ENCODE measurements at places on chromosomes 4 and X.
A peak's percentile ranks its signal among the peaks of the same experiment; 100 is the strongest.

DNA sequence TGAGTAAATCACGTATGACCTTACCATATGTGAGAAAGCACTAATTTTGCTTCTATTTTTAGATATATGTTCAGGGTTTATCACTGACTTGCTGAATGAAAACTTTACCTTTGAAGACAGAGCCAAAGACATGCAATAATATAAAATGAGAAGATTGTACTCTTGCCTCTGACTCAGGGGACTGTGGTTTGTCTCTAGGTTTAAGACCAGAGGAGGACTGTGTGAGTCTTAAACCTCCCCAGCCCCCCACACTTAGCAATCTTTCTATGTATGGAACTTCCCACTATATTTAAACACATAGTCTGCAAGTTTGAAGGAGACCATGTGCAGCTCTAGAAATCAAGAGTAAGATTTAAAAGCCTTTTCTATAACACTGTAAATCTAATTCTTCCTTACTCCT is 368.7 kb upstream of the FAM241A start:
- no peak for DNase-seq

DNA sequence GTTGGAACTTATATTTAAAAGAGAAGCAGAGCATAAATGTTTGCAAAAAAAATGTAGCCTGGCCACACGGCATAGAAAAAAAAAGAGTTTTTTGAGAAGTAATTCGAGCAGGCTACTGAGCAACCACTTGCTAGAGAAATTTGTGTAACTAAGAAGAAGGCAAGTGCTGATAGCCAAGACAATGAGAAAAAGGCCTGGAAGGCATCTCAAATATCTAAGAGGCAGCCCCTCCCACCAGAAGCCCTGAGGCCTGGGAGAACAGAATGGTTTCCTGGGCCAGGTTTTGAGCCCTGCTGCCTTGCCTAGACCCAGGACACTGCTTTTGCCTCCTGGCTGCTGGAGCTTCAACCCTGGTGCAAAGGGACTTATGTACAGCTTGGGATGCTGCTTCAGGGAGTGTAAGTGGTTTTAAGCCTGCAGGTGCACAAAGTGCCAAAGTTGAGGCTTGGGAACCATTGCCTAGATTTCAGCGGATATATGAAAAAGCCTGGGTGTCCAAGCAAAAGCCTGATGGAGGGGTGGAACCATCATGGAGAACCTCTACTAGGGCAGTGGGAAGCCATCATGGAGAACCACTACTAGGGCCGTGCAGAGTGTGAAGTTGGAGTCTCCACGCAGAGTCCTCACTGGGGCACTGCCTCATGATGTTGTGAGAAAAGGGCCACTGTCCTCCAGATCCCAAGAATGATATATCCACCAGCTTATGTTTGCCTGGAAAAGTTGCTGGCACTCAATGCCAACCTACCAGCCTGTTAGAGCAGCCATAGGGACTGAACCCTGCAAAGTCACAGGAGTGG is 9.7 kb downstream of the TECRL start:
- no peak for DNase-seq

GRCh38 chr4:124431653-124432192 is 280.8 kb downstream of the ANKRD50 start:
- no peak for DNase-seq

GRCh38 chr4:69716654-69717053 is 43.8 kb downstream of the SULT1B1 start:
- DNase-seq, result no peak

DNA sequence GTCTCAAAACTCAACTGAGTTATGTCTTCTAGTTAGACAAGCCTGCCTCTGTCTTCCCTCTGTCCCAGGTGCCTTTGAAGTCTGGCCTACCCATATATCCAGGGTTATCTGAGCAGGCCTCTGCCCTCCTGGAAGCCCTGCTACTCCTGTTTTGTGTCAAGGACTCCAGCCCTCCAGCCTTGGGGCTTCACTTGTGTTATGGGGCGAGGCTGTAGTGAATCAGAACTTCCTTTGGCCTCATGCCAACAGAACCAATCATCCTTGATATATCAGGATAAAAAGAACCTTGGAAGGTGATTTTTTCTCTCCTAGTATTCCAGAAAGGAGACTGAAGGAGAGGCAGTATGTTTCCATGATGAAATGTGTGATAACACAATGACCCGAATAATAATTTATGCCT is 8.9 kb upstream of the ADGRG4 start:
- no peak for DNase-seq

DNA sequence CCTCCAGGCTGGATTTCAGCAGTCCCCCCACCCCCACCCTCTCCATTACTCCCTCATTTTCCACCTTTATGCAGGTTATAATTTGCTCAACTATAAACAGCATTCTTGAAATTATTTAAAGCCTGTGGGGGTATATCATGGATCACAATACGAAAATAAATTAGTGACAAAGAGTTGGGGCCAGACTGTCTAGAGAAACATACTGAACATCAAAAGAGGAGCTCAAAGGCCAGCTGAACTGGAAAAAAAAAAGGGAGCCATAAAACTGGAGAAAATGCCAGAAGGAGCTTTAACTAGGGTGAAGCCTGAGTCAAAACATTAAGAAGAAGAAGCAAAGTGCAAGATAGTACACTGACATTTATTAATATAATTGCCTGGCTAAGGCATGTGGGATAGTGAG is 137.8 kb downstream of the ANTXR2 start:
- no peak for DNase-seq

DNA sequence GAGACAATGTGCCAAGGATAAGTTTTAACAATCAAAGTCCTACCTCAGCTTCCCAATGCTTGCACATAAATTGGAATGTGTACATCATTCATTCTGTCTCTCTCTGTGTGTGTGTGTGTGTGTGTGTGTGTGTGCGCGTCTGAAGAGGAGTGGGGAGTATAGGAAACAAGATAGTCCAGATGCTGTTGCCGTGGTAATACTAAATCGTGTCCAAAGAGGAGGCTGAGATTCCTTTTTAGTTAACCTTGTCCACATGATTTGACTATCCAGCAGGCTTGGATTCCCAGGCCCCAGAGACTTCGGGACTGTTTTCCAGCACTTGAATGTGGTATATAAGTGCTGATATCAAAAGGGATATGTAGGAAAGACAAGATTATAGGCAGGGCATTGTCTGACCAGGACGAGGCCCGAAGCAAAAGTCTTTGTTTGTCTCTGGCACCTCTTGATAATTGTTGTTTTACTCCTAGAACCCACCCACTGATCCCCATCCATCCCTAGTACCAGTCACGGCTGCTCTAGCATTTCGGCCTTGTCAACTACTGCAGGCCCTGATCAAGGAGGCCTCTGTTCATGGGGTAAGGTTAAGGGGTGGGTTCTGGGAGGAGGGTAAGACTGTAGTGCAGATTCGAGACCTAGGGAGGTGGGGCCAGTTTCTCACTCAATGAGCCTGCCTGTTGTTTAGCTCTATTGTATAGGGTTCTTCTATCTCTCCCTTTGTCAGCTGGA is 3.9 kb downstream of the PLP1 start:
- no peak for DNase-seq

DNA sequence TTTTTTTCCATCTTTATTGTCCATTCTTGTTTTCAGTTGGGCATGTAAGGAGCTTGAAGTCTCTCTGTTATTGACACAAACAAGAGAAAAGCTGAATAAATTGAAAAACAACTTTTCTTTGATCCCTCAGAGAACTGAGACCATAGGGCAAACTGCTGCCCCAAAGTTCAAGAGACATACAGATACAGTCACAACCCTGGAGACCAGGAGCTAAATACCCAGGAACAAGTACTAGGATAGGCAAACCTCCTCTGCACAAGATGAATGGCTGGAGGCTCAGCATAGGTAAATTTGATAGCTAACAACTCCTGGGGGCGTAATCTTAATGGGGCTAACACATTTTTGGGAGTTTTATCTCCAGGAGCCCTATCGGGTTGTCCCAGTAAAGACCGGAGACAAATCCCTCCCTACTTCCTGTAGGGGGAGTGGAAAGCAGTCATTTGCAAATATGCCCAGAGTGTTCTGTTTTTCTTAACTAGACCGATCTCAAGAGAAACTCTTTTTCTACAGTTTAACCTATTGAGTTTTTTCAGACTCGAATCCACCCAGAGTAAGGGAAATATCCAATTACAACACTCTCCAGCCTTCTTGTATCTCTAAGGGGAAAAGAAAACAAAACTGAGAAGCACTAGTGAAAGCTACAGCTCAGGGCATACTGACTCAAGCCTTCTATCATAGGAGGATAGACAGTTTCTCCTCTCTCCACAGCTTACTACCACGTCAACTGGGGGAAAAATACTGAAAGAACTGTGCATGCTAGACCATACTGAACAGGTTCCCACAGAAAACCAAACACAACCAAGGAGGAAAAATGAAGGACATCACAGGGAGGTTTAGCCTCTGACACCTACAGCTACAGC is 23.1 kb downstream of the MAGEA8 start:
- DNase-seq, result no peak

DNA sequence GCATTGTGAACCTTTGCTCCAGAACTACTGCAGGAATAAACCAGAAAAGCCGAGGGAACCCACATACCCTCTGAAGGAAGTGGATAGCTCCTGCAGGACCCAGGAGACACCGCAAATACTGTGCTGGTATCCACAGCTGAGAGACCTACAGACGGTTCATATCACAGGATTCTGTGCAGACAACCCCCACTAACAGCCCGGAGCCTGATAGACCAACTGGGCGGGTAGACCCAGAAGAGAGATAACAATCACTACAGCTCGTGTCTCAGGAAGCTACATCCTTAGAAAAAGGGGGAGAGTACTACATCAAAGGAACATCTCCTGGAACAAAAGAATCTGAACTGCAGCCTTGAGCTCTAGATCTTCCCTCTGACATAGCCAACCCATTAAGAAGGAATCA is 150.8 kb downstream of the FRAS1 start:
- DNase-seq, result no peak

- no peak for DNase-seq
These were observed 6.0 kb downstream of the GNPDA2 start for GRCh38 chr4:44720371-44720770.

GRCh38 chrX:77446029-77446585 is 1.1 kb upstream of the FGF16 start:
- no peak for DNase-seq

DNA sequence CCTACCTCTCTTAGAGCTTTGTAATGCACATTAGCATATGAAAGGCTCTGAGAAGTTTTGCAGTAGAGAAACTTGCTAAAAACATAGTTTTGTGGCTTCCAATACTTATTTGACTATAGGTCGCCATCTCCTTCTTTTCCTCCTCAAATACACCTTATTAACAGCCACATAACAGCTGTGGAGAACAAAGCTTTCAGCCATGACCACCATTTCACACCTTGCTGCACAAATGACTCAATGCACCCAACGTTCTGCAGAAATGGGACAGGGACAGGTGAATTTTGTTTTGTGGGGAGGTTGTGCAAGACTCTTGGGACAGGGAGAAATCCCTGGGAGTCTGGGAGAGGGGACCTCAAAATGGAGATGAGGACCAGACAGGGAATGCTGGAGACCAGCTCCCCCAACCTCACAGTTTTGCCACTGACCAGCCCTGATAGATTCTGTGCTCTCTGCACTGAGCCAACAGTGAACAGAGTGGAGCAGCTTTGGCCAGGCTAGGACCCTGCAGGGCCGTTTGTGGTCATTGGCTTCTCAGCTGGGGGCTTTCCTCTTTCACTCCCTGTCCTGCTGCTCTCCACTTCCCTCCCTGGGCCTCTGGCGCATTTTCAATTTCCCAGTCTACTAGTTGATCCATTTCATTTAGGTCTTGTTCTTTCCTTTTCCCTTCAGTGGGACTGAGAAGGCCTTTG is 16.6 kb downstream of the FRMPD3 start:
- no peak for DNase-seq

GRCh38 chr4:120317713-120318112 is 251.1 kb upstream of the MAD2L1 start:
- no peak for DNase-seq

- DNase-seq, result no peak
These were observed 137.3 kb downstream of the ELOVL6 start for GRCh38 chr4:110061076-110061475.

GRCh38 chrX:71111921-71112431 is 599 bp upstream of the IL2RG start:
- no peak for DNase-seq

GRCh38 chrX:141314441-141314840 is 72.1 kb upstream of the SPANXC start:
- no peak for DNase-seq

DNA sequence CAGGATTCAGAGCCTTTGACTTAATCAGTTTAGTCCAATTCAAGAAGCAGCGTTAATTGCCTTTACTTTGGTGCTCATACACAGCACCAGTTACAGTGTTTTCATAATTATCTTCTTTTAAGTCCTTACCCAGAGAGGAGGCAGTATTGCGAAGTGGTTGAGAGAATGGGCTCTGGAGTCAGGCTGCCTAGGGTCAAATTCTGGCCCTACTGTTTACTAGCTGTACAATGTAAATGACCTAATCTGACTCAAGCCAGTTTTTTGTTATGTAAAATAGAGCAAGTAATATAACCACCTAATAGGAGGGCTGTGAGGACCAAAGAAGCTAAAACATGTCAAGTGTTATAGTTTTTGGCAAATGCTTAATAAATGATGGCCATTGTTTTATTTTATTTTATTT is 27.6 kb downstream of the WDR44 start:
- no peak for DNase-seq

GRCh38 chr4:6548201-6548881 is 26.6 kb upstream of the MAN2B2 start:
- DNase-seq, result peak; percentile 56

DNA sequence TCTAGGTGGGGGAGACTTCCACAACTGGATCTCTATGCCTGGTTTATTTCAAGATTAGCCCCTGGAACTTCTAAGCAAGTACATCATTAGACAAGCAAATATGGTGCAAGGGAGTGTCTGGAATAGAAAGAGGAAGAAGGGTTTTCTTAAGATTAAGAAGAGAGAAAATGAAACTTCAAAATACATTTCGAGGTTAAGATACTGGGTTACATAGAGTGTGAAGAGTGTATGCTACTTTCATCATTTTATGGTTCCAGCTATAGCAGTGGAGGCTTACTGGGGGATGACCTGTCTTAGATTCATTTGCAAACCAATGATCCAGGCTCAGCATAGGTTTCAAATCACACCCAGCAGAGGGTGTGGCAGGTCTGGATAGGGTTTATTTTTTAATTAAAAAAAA is 144.4 kb upstream of the GATB start:
- DNase-seq, result no peak

GRCh38 chrX:150352581-150352980 is 10.5 kb upstream of the MAMLD1 start:
- no peak for DNase-seq

DNA sequence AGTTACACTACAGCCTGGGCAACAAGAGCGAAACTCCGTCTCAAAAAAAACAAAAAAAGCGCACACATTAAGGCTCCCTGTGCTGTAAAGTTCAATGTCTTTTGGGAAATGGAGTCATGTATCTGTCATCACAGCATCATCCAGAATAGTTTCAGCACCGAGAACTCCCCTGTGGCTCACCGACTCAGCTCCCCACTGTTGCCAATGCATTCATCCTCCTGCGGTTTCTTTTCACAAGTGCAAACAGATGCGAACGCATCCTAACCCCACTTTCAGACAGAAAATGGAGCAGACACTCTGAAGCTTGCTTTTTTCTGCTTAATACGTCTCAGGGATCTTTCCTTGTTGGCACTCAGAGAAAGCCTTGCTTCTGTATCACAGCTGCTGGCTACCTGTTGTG is 13.8 kb upstream of the SH3TC1 start:
- DNase-seq, result peak; percentile 52

Measured in H54 (cell line).